ENCODE measurements at places on chromosomes 6 and 20. TPM values are rescaled to one million over a fixed set of nuclear protein-coding genes. Genes with fewer than 3 reads are reported as not detected.

Gene GPSM3
- 71.8 TPM for total RNA-seq

- no peaks in the 10 kb centered on the region for H3K27me3 ChIP-seq
- H3K27ac ChIP-seq: no peak overlapping the region
- H3K36me3 ChIP-seq: peaks cover 1% of the 10 kb centered on the region
- peaks cover 29% of the 10 kb centered on the region for H3K4me1 ChIP-seq
These were observed 20.4 kb upstream of the MICB start for GRCh38 chr6:31477521-31477920.

GRCh38 chr6:32116674-32117073 lies 7.5 kb upstream of the TNXB start:
- H3K36me3 ChIP-seq: peaks cover 20% of the 10 kb centered on the region
- no peak overlapping the region for H3K27ac ChIP-seq
- H3K4me3 ChIP-seq: no peak overlapping the region
- DNase-seq: no peak
- H3K4me1 ChIP-seq: peaks cover 10% of the 10 kb centered on the region

GRCh38 chr20:63386491-63386890 lies 25.3 kb upstream of the CHRNA4 start:
- no peaks in the 10 kb centered on the region for H3K4me1 ChIP-seq
- H3K4me3 ChIP-seq: no peak overlapping the region
- DNase-seq: no peak
- no peaks in the 10 kb centered on the region for H3K27me3 ChIP-seq

GRCh38 chr20:40706977-40707582 lies 18.0 kb upstream of the MAFB start:
- H3K4me1 ChIP-seq: no peaks in the 10 kb centered on the region
- no peak overlapping the region for H3K27ac ChIP-seq
- no peak overlapping the region for H3K4me3 ChIP-seq
- H3K36me3 ChIP-seq: no peaks in the 10 kb centered on the region
- DNase-seq: no peak
- peaks cover 2% of the 10 kb centered on the region for H3K27me3 ChIP-seq

All from activated naive CD4-positive, alpha-beta T cell treated with anti-CD3 and anti-CD28 coated beads for 36 hours (primary cell).